ENCODE measurements at places on chromosomes 4 and X.

DNA sequence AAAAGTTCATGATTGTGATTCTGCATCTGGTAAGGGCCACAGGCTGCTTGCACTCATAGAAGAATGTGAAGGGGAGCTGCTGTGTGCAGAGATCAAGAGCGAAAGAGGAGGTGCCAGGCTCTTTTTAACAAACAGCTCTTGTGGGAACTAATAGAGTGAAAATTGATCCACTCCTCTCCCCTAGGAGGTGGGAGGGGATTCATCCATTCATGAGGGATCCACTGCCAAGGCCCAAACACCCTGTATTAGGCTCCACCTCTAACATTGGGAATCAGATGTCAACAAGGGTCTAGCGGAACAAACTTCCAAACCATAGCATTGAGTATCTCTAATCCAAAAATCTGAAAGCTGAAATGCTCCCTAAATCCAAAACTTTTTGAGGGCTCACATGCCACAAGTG lies 16.4 kb upstream of the PPID start:
- DNase-seq = no peak

DNA sequence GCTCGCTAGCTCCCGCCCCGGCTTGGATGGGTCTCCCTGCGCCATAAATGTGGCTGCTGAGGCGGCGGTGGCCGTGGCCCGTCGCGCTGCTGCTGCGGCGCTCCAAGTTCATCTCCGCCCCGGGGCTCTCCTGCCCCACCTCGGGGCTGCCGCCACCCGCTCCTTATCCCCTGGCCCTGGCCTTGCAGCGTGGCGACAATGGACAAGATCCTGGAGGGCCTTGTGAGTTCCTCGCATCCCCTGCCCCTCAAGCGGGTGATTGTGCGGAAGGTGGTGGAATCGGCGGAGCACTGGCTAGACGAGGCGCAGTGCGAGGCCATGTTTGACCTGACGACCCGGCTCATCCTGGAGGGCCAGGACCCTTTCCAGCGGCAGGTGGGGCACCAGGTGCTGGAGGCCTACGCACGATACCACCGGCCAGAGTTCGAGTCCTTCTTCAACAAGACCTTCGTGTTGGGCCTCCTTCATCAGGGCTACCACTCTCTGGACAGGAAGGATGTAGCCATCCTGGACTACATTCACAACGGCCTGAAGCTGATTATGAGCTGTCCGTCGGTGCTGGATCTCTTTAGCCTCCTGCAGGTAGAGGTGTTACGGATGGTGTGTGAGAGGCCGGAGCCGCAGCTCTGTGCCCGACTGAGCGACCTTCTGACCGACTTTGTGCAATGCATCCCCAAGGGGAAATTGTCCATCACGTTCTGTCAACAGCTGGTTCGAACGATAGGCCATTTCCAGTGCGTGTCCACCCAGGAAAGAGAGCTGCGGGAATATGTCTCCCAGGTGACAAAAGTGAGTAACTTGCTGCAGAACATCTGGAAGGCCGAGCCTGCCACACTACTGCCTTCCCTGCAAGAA lies 763 bp downstream of the USP38 start:
- no peak for DNase-seq

DNA sequence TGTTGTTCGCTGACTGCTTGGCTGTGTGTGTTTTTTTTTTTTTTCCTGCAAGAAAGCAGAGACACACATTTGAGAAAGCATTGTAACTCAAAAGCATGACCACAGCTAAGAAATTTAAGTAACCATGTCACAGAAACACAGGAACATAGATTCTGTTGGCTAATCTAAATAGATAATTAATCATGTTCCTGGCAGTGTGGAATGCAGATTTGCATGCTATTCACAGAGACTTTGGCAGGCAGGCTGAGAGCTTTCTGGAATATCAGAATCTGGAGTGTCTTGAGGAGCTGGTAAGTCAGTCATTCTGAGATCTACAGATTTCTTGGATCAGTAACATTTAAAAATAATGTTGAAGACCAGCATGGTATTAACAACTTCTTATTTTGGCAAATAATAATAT lies 33.2 kb upstream of the SMS start:
- no peak for DNase-seq

- peak; percentile 99 for DNase-seq
Measured at GRCh38 chr4:147103403-147103946, 157.8 kb upstream of the TTC29 start.

DNA sequence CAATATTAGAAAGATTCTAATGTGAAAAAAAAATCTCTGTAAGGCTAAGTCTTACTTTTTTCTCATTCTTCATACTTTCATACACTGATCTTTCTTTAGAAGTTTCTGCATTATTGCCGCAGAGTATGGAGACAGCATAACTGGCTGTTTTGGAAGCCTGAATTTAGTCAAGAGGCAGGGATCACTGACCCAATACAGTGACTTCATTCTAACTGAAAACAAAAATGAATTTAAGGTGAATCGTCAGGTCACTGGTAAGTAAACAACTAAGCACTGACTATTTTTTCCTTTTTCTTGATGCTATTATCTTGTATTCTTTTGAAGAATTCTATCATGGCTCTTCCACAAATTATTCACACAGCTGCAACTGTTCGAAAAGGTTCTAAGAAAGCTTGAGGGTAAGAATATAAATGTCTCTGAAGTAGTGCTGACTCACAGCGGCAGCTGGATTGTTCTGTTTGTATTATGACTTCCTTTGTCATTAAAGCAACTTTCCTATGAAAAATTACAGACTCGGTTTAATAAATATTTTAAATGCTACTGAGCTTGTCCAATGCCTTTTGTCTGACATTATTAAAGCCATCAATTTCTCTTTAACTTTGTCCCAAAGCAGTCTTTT lies 609.3 kb downstream of the FSTL5 start:
- DNase-seq = peak; percentile 70

DNA sequence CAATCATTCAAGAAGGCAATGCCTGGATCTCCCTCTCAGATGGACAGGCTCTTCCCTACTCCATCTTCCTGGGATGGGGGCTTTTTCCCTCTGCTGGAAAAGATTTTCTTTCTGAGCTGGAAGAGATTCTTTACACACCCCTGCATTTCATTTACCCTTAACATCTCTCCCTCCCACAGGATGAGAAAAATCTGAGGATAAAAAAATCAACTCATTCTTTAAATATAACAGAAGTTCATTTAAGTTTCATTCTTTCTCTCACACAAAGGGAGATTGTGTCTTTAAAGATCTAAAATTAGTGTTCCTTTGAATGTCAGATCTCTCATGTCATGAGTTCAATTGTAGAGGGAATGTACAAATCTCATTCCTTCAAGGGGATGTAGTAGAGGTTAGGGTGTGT lies 109.0 kb downstream of the ZNF518B start:
- DNase-seq = no peak

Measured in fibroblast of skin of back (primary cell).